Pancreas (tissue), 10 donors: ENCODE measurements at places on chromosomes 3 and 15. TPM values are rescaled to one million over a fixed set of nuclear protein-coding genes. Genes with fewer than 3 reads are reported as not detected.
A peak's percentile ranks its signal among the peaks of the same experiment; 100 is the strongest.

DNA sequence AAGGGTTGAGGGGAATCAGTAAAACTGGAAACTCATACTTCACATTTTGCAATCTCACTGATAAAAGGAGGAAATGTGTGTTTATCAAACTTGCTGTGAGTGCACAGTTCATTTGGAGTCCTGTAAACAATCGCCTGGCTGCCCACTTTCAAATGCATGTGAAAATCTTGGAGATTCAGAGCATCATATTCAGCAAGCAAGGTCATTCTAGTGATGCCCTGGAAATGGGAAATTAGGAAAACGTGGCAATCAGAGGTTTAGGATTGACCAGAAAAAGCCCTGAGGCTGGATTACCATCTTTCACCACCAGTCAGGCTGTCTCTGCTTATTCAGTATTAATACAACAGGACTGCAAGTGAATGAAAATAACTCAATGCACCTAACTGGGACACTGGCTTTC, 23.9 kb downstream of the DPH6 start:
- no peak overlapping the region for H3K27ac ChIP-seq
- no peaks in the 10 kb centered on the region for H3K27me3 ChIP-seq
- H3K4me3 ChIP-seq = no peak overlapping the region
- no peak for DNase-seq
- H3K4me1 ChIP-seq = no peaks in the 10 kb centered on the region

DNA sequence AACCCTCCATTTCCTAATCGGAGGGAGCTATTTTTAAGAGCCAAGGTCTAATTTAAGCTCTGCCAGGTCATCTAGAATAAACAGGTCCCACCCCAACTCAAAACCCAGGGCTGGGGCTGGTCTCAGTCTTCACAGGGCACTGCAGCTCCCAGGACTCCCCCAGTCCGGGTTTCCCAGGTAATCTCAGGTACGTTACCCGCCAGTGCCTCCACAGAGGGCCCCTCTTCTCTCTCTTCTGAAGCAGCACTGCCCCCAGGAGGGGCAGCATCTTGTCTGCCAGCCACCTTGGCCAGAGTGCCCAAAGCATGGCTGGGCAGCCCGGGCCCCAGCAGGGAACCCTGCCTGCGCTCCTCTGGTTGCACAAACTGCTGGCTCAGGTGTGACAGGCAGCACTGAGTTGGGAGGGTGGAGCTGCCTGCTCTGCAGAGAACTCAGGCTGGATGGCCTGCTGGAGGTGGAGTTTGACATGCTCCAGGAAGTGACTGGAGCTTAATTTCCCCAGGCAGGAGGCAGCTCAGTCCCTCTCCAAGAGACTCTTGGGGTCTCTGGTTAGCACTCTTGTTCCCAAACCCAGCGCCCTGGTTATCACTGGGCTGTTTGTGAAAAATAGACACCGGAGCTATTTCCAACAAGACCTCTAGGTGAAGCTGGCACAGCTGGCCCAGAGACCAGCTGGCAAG, at the start of gene PLA2G4F:
Gene PLA2G4F (minus strand): TSS at position 394 of the 680 bp plus-strand sequence. CDS start 87 bp downstream, at position 307.
- DNase-seq = peak; percentile 71
- H3K4me1 ChIP-seq = peaks cover 11% of the 10 kb centered on the region
- H3K27ac ChIP-seq = peak within 1 kb of the TSS; percentile 62
- no peaks in the 10 kb centered on the region for H3K27me3 ChIP-seq

- H3K27me3 ChIP-seq = no peaks in the 10 kb centered on the region
- no peaks in the 10 kb centered on the region for H3K36me3 ChIP-seq
- H3K4me3 ChIP-seq = no peak overlapping the region
- H3K4me1 ChIP-seq = peaks cover 5% of the 10 kb centered on the region
- peak; percentile 62 for DNase-seq
Measured at GRCh38 chr3:123409443-123410148, 39.3 kb downstream of the ADCY5 start.

DNA sequence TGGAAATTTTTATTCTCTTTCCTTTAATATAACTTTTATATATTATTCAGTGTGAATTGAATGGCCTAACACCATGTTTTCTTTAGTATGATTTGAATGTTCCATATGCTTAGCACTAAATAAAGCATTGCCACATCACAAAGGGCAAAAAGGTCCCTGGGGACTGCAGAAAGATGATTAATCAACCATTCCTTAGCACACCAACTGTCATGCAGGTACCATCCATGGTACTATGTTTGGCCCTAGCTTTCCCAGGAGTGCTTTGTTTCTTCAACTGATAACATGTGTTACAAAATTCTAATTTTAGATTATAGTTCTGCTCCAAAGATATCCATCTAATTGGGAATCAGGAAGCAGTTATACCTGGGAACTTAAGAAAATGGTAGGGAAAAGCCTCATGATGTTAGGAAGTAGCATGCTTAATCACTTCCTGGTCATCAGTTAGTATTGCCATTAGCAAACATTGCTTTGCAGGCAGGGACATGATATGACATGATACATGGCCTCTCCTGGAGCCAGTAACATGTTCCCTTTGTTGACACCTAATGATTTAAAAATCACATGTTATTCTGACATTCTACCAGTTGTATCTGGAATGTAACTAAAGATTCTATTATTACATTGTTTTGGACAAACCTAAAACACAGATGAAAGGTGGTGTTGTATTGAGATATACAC, 712.6 kb upstream of the GBE1 start:
- no peak overlapping the region for H3K4me3 ChIP-seq
- no peaks in the 10 kb centered on the region for H3K36me3 ChIP-seq
- DNase-seq = no peak
- H3K27me3 ChIP-seq = no peaks in the 10 kb centered on the region
- no peaks in the 10 kb centered on the region for H3K4me1 ChIP-seq

DNA sequence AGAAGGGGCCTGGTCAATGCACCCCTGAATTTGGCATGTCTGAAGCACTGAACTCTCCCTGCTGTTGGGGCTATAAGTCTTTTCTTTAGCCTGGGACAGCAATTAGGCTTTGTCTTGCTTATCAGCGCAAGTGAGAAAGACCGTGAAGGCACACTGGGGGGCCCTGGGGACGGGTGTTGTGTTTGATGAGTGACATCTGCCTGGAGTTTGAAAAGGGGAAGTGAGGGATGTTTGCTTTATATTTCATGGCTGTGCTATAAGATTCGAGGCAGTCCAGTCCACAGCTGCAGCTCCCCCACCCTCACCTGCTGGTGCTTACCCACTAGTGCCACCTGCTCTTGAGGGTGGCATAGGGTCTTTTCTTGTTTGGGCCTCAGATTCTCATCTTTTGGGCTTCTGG, 44.8 kb downstream of the CEMIP start:
- no peak overlapping the region for H3K27ac ChIP-seq
- H3K36me3 ChIP-seq = no peaks in the 10 kb centered on the region

DNA sequence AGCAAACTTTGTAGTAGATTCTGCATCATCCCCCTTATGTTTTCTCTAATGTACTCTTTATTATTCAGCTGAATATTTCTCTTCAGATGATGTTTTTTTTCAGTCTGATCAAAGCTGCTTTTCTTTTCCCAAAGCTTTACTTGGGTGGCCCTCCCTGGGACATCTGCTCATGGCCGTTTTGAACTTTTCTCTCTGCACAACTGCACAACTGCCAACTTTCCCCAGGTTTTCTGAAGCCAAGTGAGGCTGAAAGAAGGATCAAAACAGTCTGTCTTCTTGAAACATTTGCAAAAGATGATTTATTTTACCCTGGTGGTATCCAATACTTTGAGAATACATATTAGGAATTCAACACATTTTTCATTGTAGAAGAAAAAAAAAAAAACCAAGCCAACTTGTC, 43.0 kb downstream of the GASK1A start:
- no peak overlapping the region for H3K27ac ChIP-seq
- no peak overlapping the region for H3K4me3 ChIP-seq
- no peaks in the 10 kb centered on the region for H3K36me3 ChIP-seq

- no peak for DNase-seq
- H3K36me3 ChIP-seq = no peaks in the 10 kb centered on the region
Measured at GRCh38 chr3:158249183-158249582, 139.3 kb downstream of the RSRC1 start.

DNA sequence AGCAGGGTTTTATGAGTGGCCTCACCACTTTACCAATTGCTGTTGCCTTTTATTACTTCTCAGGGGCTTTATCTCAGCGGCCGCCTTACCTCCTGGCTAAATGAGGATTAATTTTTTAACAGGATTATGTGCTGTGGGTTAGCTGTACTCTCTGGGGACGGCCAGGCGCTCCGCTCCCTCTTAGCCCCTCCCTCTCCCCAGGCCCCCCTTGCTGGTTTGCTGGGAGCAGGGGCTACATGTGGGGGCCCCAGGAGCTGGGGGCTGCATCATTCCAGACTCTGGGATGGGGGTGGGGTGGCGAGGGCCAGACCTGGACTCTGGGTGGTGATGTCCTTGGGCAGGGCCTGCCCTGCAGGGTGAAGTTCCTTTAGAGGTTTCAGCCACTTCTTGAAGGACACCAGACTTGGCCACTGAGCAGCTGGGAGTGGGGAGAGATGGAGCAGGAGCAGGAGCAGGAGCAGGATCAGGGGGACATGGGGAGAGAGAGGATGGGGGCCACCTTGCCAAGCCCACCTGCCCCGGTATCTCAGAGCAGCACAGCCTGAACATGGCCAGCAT, 196.1 kb downstream of the GOLGA6L6 start:
- no peaks in the 10 kb centered on the region for H3K4me1 ChIP-seq
- H3K4me3 ChIP-seq = no peak overlapping the region
- H3K27ac ChIP-seq = no peak overlapping the region

- H3K27ac ChIP-seq = no peak overlapping the region
- no peaks in the 10 kb centered on the region for H3K36me3 ChIP-seq
- H3K4me3 ChIP-seq = no peak overlapping the region
- no peaks in the 10 kb centered on the region for H3K27me3 ChIP-seq
- DNase-seq = no peak
- no peaks in the 10 kb centered on the region for H3K4me1 ChIP-seq
Measured at GRCh38 chr3:142997330-142997729, 4.0 kb upstream of the U2SURP start.

GRCh38 chr3:194931347-194931746, 245.7 kb downstream of the FAM43A start:
- H3K27me3 ChIP-seq = no peaks in the 10 kb centered on the region
- H3K4me3 ChIP-seq = no peak overlapping the region
- peak overlapping the region; percentile 59 for H3K27ac ChIP-seq
- no peak for DNase-seq
- H3K36me3 ChIP-seq = no peaks in the 10 kb centered on the region

DNA sequence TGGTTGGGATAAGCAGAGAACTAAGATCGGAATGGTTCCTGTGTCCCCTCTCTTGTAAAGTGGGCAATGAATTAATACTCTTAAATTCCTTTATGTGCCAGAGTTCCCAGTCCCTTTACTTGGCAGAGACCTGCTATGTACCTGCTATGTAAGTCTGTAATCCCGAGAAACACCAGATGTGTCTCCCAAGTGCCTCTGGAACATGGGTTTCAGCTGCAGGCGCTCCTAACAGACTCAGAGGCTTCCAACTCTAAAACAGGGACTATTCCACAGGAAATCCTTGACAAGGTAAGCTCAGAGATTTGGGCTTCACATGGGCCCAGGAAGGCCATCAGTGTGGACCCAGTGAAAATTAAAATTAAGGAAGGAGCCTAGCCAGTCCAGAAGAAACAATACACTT, 117.7 kb upstream of the PLCL2 start:
- no peaks in the 10 kb centered on the region for H3K36me3 ChIP-seq
- H3K4me1 ChIP-seq = no peaks in the 10 kb centered on the region
- H3K27me3 ChIP-seq = no peaks in the 10 kb centered on the region
- DNase-seq = no peak

DNA sequence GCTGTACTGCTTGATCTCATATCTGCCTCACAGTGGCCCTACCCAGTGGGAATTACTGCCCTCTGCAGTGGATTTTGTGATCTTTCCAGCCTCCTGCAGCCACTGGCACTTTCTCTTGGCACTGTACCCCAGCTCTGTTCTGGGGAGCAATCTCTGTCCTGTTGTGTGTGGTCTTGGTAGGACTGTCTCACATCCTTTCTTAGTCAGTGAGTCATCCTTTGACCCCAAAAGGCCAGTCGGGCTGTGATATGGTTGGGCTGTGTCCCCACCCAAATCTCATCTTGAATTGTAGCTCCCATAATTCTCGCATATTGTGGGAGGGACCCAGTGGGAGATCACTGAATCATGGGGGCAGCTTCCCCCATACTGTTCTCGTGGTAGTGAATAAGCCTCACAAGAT, 133.3 kb upstream of the TPM1 start:
- no peak overlapping the region for H3K4me3 ChIP-seq
- peaks cover 2% of the 10 kb centered on the region for H3K4me1 ChIP-seq
- H3K27ac ChIP-seq = no peak overlapping the region
- no peaks in the 10 kb centered on the region for H3K36me3 ChIP-seq

DNA sequence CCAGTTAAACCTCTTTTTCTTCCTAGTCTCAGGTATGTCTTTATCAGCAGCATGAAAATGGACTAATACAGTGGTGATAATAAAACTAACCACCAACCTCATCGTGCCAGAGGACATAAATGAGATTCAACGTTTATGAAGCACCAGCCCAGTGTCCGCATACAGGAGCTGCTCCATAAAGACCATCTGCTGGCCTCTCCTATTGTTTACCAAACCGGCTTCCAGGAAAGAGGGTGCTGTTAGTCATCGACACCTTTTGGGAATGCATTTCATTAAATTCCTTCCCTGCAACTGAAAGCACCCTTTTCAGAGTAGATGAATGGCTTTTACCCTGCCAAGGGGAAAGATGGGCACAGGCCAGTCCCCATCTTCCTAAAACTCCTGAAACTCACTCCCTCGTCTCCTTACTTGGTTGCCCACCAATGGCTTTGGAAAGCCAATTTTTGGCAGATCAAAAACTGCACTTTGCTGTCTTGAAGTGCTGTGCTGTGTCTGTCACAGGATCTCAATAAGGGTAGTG, 122.1 kb downstream of the AQP9 start:
- H3K4me1 ChIP-seq = no peaks in the 10 kb centered on the region
- no peaks in the 10 kb centered on the region for H3K27me3 ChIP-seq
- H3K27ac ChIP-seq = no peak overlapping the region
- H3K4me3 ChIP-seq = no peak overlapping the region
- no peaks in the 10 kb centered on the region for H3K36me3 ChIP-seq

- H3K27ac ChIP-seq = no peak overlapping the region
- H3K4me3 ChIP-seq = no peak overlapping the region
Measured at GRCh38 chr3:16927485-16927884, 42.7 kb downstream of the PLCL2 start.

GRCh38 chr3:128133273-128133883, 9.8 kb upstream of the RUVBL1 start:
- no peak overlapping the region for H3K27ac ChIP-seq
- DNase-seq = no peak
- no peaks in the 10 kb centered on the region for H3K27me3 ChIP-seq
- no peaks in the 10 kb centered on the region for H3K4me1 ChIP-seq
- H3K4me3 ChIP-seq = no peak overlapping the region
- no peaks in the 10 kb centered on the region for H3K36me3 ChIP-seq

- no peak for DNase-seq
- H3K36me3 ChIP-seq = no peaks in the 10 kb centered on the region
- no peak overlapping the region for H3K27ac ChIP-seq
- no peak overlapping the region for H3K4me3 ChIP-seq
- peaks cover 25% of the 10 kb centered on the region for H3K4me1 ChIP-seq
Measured at GRCh38 chr3:72413228-72413627, 435.0 kb downstream of the SHQ1 start.

WDR72 gene
- total RNA-seq = 5.0 TPM

HLTF gene
- total RNA-seq = 7.3 TPM

NPAP1 gene
- 0.35 TPM for total RNA-seq

XCR1 gene
- total RNA-seq = not detected

TRPM1 gene
- not detected for total RNA-seq

CYP1A1 gene
- total RNA-seq = not detected

PLCH1 gene
- total RNA-seq = 1.6 TPM

SETMAR gene
- total RNA-seq = 5.8 TPM
